ENCODE measurements at places on chromosomes 5 and 9.

- no peak for DNase-seq
Measured at GRCh38 chr5:111722140-111722539, 34.9 kb downstream of the NREP start.

- no peak for DNase-seq
Measured at GRCh38 chr5:117161718-117162335, 587.2 kb upstream of the SEMA6A start.

DNA sequence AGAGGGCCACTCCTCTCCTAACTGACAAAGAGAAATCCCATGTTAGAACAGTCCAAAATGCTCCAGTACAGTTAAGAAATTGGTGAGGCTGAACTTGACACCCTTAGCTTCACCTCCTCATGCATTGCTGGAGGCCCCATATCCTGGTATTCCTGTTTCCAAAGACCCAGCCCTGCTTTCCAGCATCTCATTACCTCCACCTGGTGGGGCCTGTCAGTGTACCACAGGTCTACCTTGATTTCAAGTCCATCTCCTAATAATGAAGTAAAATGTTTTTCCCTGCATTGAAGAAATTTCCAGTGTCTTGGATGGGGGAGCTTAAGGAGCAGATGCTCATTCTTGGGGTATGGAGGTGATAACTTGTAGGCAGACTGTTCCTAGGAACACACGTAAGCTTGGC, 70.6 kb upstream of the S1PR3 start:
- no peak for DNase-seq

DNA sequence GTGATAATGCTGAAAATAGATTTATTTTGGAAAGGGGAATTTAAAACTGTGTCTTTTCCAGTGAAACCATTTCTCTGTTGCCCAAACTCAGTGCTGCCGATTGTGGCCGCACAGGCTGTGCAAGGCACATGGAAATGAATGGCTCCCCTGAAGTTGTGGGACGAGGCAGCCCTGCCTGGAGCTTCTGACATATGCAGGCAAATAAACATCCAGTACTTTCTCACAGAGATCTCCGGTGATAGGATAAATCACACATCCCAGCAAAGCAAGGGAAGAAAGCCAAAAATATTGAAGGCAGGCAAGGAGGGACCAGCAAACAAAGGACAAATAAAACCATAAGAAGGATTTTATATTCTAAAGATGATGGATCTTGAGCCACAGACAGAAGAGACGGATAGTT, 464.5 kb downstream of the MTRR start:
- DNase-seq = no peak

GRCh38 chr5:150374651-150375050, 17.2 kb downstream of the TCOF1 start:
- DNase-seq = no peak

DNA sequence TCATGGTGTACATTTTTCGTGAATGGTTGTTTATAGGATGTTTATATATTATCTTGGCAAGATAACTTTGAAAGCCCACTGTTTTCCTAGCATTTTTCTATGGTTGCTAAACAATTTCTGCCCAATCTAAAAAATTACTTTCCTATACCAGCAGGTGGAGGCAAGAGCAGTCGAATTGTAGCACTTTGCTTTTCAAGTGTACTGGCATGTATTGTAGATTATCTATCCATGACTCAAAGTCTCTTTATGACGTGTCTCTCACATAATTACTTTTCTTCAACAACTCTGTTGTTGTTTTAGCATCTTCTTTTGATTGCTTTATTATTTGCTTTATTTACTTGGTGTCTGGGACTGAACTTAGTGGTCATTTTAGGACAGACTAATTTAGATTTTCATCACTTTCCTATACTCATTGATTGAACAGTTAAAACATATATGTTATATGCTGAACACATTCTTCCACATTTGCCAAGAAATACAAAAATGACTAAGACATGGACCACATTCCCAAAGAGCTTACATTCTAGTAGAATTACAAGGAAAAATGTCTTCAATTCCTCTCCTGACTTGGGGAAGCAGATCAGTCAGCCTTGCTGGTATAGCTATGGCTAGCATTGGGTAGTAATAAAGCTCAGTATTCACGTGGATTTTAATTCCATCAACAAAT, 20.7 kb downstream of the NLN start:
- DNase-seq = no peak

DNA sequence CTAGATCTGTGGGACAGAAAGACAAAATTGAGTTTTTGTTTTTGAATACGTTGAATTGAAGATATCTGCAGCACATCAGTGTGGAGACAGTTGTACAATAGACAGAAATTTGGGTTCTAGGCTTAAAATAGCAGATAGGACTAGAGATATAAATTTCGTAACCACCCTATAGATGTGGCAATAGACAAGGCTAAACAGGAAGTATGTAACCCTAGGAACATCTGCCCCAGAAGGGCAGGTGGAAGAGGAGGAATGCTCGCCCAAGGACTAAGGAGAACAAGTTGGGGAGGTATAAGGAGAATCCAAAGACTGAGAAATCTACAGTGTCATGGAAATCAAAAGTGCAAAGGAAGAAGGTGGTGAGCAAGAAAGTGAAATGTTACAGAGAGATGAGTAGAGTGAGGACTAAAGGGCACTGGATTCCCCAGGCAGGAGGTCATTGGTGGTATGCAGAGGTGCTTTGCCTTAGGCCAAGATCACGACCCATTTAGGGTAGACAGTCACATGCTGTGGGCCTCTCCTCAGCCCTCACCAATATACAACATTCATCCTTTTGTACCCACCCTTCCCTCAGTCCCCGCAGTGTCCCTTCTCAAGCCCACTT, 109.1 kb upstream of the ELL2 start:
- DNase-seq = no peak

- DNase-seq = no peak
Measured at GRCh38 chr5:6715271-6715670, 2.0 kb downstream of the TENT4A start.

GRCh38 chr9:89999534-90000370, 394.9 kb downstream of the GADD45G start:
- DNase-seq = peak; percentile 8

GRCh38 chr5:100553209-100553608, 18.0 kb downstream of the FAM174A start:
- no peak for DNase-seq

DNA sequence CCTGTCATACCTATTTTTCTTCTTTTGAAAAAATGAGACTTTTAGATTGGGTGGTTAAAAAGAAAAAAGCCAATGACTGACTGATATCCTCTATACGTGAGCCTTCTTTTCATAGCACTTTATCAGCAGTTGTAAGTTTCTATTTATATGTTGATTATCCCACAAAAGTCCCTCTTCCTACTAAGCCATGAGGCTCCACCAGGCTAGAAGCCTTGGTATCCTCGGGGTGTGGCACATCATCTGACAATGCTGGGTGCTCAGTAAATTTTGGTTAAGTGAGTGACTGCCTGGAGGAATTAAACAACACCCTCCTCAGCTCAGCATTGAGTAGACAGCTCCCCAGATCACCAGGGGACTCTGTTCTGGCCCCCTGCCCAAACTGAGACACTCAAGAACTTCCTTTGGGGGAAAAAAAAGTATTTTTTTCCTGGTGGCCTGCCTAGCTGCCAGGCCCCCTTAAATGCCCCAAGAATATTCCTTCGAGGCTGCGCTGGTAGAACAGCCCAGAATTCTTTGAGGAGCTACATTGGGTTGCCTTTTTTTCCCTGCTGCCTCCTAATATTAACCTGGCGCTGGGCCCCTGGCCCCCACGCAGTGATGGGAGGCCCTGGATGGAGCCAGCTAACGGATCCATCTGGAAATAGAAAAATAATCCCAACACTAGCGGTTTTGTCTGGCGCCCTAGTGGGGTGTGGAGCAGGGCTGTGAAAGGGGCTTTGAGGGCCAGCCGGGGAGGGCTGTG, 23.4 kb upstream of the COL27A1 start:
- no peak for DNase-seq

DNA sequence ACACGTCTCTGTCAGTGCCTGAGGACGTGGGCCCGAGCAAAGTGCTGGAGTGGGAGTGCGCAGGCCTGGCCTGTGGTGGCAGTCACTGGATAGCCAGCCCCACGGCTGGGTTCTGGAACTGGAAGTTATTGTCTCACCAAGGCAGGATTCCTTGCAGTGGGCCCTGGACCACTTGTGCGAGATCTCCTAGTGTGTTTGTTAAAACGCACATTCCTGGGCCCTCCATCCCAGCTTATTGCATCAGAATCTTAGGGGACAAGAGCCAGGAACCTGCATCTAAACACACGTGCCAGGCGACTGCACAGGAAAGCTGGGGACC, 26.9 kb downstream of the PTPA start:
- no peak for DNase-seq

DNA sequence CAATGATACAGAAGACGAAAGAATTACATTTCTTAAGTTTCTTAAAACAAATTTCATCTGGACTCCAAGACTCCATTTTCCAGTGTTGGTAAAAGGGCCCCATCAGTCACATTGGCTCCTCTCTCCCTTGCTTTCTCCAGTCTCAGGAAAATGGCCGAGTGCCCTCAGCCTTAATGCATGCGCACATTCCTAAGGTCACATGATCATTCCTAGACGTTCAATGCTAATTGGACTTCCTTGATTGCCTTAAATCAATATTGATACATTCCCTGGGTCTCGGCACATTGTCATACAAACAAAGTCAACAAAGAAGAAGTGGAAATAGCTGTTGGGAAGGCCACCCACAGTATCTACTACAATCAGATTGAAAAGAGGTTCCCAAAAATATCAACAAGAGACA, 413.6 kb upstream of the GRAMD2B start:
- no peak for DNase-seq

DNA sequence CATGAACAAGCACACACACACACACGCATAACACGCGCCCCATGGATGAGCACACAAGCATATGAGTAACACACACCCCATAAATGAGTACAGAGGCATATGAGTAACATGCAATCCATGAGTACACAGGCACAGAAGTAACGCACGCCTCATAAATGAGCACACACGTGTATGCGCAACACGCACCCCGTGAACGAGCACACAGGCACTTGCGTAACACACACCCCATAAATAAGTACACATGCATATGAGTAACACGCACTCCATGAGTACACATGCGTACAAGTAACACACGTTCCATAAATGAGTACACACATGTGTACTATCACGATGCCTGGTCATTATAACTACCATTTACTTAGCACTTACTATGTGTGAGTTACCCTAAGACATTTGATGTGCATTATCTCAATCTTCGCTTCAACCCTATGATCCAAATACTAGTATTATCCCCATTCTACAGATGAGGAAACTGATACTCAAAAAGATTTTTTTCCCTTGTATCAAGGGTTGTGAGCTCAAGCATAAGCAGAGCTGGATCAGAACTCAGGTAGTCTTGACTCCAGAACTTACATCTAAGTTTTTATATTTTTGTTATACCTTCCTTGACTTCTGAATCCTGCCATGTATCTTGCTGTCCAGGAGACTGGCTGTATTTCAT, 7.7 kb downstream of the MED27 start:
- no peak for DNase-seq

DNA sequence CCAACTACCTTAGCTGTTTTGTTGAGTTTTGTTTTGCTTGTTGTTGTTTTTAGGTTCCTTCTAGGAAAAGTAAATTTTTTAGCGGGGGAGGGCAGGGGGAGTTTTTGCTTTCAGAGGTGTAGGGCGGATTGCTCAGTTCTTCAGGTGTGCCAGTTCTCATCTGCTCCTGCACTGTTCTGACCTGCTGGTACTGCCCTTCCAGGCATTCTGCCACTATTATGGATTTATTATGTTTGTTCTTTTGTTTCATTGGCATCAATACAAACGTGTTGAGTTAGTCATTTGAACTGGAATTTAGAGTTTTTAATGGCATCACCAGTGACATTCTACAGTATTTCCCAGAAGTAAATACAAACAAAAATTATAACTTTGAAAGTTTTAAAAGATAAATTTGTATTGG, 26.0 kb downstream of the ERCC6L2 start:
- no peak for DNase-seq

DNA sequence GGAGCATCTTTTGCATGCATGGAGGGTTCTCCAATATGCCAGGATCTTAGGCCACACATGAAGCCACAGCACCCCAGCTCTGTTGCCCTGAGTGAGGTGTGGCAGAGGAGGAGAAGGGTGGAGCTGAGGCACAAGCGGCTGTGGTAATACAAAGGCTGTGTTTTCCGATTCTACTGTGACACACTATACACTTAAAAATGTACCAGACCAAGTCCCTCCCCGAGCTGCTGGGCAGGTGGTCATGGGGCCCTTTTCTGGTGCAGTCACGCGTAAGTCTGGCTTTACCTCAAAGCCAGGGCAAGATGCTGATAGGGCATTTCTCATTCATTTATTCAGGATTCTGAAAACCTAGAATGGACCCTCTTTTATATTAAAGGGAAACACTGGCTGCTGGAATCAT, 3.7 kb downstream of the ADGRV1 start:
- DNase-seq = no peak

DNA sequence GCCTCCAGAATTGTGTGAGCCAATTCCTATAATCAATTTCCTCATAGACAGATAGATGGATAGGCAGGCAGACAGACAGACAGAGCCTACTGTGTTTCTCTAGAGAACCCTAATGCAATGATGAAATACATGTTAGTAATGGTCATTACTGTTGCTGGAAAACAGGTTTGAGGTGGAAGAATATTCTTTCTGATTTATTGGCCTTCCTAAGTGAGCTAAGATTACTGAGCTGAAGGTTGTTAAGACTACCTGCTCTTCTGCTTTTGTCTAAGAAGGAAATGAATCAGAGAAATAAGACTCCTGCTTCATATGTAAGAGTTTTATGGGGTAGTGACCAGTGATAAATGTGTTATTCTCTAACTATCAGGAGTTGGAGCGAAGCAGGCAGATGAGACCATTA, 219.9 kb downstream of the ELAVL2 start:
- DNase-seq = no peak

DNA sequence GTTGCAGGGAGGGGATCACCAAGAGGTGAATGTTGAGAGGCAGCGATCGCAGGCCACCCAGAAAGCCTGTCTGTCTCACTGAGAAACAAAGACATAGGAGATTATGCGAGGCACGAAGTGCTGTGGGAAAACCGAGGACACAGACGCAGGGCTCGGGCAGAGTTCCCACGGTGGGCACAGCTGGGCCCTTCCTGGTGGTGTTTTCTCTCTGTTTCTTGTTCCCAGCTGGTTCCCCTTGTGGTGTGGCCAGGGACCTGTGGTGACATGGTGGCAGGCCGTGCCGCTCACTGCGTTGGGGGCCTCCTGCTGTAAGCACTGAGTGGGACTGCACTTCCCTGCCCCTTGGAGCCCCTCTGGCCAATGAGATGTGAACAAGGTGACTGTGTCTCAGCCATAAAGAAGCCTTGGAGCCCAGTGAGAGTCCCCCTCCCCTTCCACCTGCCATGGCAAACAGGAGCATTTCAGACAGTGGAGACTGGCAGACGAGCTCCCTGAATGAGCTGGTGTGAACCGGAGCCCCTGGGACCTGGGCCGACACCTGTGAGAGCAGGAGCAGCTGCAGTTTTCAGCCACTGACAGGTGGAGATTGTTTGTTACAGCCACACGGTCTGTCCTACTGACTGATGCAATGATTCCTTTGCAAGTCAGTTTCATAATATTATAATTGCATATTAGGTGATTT, 13.2 kb upstream of the IRX4 start:
- DNase-seq = no peak

- DNase-seq = no peak
Measured at GRCh38 chr5:38509185-38509584, 47.3 kb downstream of the LIFR start.

- DNase-seq = no peak
Measured at GRCh38 chr5:111375645-111376044, 136.7 kb downstream of the STARD4 start.

GRCh38 chr9:86983620-86984259, 36.4 kb upstream of the GAS1 start:
- no peak for DNase-seq

- DNase-seq = no peak
Measured at GRCh38 chr5:130532786-130533185, 628.5 kb downstream of the CHSY3 start.

Measured in activated CD4-positive, CD25-positive, alpha-beta regulatory T cell (primary cell).